ENCODE measurements at places on chromosomes 1 and 21.

DNA sequence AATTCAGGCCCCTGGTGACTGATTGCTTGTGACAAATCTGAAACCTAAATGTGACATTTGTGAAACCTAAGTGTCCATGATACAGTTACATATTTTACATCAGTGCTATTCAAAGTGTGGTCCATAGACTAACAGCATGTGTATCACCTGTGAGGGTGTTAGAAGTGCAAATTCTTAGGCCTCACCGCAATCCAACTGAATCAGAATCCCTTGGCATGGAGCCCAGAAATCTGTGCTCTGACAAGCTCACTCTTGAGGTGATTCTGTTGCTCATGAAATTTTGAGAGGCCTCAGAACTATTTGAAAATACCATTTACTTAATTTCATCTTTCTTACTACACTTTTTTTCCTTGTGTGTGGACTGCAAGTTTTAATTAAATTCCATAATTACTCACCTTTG is 587.9 kb downstream of the ADGRL2 start:
- no peak for DNase-seq

DNA sequence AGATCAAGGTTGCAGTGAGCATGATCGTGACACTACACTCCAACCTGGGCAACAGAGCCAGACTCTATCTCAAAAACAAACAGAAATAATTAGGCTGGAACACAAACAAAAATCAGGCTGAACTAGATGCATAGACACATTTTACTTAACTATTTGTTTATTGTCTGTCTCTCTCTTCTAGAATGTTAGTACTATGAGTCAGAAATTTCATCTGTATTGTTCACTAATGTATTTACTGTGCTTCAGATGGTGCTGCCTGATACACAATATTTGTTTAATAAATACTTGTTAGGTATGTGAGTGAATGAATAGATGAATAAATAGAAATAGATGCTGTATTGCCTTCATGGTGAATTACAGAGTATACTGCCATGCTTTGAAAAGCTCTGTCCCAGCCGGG is 6.0 kb upstream of the LIN28A start:
- DNase-seq, result no peak

DNA sequence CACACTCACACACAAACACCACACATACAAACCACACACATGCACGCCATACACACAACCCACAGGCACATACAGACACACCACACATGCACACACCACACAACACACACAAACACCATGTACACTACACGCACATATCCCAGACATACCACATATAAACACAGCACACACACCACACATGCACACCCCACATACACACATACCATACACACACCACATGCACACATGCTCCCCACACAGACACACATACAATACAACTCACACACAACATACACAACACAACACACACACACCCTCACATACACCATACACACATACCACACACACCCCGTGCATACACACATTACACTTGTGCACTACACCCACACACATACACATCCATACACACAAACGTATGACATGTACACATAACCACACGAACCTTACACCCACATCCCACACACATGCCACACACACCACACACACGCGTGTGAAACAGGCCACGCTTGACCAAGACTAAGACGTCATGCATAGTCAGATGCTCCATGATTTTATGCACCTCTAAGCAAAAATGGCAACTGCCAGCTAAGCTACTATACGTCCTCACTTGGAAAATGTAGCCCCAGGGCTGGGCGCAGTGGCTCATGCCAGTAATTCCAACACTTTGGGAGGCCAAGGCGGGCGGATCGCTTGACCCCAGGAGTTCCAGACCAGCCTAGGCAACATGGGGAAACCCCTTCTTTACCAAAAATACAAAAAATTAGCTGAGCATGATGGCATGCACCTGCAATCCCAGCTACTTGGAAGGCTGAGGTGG is 77.4 kb upstream of the TMPRSS2 start:
- no peak for DNase-seq

DNA sequence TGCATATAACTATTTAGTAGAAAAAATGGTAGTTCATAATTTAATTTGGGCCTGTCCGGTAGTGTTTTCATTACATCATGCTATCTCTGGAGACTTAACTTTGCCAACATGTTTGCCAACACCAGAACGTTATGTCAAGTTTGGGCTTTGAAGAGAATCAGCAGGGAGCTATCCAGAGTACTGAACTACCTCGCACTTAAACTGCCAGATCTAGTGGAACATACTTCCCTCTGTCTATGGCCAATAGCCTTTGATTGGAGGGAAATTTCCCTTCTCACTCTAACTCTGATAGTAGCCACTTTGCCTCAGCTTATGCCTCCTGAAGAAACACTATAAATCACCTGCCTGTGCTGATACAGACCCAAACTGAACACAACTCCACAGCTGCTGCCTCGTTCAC is 10.0 kb downstream of the LRRC53 start:
- no peak for DNase-seq

DNA sequence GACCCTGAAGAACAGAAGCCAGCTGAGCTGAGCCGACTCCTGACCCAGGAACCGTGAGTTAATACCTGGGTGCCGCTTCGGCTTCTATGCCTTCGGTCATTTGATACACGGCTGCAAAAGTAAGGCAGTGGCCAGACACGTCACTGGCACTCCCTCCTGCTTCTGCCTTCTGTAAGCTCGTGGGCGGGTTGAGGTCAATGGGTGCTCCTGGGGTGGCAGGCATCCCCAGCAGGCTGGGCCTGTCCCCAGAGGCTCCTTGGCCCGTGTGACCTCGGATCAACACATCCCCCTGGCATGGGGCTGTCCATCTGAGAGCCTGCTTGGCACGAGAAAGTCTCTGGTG is 35.7 kb upstream of the COL6A1 start:
- DNase-seq, result no peak

DNA sequence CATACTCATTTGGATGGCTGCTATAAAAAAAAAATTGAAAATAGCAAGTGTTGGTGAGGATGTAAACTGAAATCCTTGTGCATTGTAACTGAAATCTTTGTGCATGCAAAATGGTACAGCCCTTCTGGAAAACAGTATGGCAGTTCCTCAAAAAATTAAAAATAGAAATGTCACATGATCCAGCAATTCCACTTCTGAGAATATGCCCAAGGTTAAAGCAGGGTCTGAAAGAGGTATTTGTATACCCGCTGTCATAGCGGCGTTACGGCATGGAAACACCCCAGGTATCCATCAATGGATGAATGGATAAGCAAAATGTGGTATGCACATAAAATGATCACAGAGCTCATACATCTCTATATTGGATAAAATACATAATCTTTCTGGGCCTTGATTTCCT is 116.7 kb downstream of the RUSC1 start:
- no peak for DNase-seq

- DNase-seq, result peak; percentile 94
Measured at GRCh38 chr21:32727687-32728455, at the start of gene SYNJ1. Gene SYNJ1, minus strand, starts transcription at chr21:32728013. Its CDS starts 1,118 bp downstream, at chr21:32726895.

- DNase-seq, result peak; percentile 64
Measured at GRCh38 chr1:42173155-42173933, 8.8 kb upstream of the GUCA2A start.

DNA sequence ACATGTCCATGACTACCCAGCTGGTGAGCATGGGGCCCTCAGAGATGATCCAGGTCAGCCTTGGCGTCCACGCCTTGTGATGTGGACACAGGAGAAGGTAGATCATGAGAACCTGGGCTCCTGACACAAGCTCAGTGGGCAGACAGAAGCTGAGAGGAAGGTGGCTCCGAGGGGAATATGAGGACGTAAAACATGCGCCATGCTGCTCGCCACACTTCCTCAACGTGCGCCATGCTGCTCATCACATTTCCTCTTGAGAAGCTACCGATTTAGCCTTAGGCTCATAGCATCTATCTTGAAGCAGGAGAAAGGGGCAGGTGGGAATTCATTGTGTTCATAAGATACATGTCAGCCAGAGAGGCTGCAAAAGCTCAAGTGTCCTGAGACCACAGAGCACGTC is 176.9 kb downstream of the KAZN start:
- no peak for DNase-seq

DNA sequence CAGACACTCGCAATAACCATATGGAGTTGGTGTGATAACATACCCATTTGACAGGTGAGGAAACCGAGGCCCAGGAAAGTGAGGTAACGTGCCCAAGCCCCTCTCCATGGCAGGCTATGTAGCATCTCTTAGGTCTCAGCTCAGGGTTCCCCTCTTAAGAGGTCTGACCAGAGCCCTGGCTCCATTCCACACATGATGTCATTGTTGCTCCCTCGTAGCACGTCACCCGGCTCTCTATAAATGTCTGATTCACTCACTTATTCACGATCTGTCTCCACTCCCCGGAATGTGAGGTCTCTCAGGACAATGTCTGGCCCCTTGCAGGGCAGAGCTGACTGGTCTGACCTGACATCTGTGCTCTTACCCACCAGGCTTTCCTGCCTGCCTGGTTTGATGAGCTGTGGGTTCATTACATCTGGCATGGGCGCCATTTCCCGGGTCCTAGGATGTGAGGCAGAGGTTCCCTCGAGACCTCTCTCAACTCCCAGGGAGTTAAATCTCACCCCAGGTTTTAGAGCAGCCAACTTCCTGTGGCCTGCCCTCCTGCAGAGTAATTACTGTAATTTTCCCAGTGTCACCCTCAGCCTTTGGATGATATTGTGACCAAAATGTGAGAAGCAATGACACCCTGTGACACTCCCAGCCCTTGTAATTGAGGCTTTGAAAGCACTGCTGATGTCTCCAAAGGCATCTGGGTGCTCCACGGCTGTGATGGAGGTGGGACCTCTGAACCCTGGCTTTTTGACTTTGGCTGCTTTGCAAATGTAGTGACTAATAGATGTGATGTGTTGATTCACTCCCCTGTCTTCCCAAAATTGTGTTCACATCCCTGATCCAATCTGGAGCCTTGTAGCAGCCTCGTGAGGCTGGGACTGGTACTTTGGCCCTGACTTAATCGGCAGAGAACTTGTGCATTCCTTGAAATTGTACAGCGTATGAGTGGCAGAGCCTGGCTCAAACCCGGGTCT is 10.6 kb downstream of the ACTL8 start:
- DNase-seq, result no peak

DNA sequence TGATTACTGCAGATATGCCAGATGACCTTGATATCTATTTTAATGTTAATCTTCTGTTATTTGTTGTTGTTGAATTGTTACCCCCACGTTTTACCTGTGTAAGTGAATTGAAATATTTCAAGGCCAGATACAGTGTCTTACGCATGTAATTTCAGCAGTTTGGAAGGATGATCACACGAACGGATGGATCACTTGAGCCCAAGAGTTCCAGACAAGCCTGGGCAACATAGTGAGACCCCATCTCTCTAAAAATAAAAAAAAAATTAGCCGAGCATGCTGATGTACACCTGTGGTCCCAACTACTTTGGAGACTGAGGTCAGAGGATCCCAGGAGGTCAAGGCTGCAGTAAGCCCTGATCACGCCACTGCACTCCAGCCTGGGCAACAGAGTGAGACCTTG is 32.2 kb downstream of the SDCCAG8 start:
- DNase-seq, result no peak

- peak; percentile 32 for DNase-seq
Measured at GRCh38 chr1:66929146-66929688, 4.4 kb downstream of the MIER1 start.

Data from CD4-positive, alpha-beta T cell treated with Interleukin-17A for 1 hour (primary cell).